ENCODE measurements at places on chromosomes 4 and X. TPM values are rescaled to one million over a fixed set of nuclear protein-coding genes. Genes with fewer than 3 reads are reported as not detected.

The ARMCX4 gene
- total RNA-seq, result 4.2 TPM

The NPFFR2 gene
- total RNA-seq, result not detected

The NAT8L gene
- total RNA-seq, result under 0.01 TPM

The NAP1L5 gene
- total RNA-seq, result 2.6 TPM

The KLHL34 gene
- total RNA-seq, result not detected

The ASB5 gene
- not detected for total RNA-seq

The ADH1C gene
- total RNA-seq, result not detected

The FABP2 gene
- not detected for total RNA-seq

The WFS1 gene
- total RNA-seq, result 107 TPM

The CSAG1 gene
- total RNA-seq, result not detected

The RBM46 gene
- not detected for total RNA-seq

The UGT2A3 gene
- not detected for total RNA-seq

The STATH gene
- not detected for total RNA-seq

The YY2 gene
- total RNA-seq, result 0.65 TPM

The ERVMER34-1 gene
- total RNA-seq, result not detected

DNA sequence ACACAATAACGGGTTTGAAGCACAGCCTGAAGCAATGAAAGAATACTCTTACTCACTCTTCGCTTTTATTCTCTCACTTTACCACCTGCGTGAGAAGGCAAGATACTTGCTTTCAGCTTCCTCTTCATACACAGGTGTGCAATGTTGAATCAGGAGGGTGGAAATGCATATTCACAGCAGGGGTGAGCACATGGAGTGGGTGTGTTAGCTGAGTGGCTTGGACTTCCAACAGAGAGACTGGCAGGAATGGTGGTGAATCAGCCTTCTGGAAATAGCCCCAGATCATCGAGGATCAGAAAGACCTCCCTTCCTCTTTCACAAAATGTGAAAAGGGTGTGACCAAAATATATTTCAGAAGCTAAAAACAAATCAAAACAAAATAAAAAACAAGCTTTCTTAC is 521.2 kb downstream of the STIM2 start:
- no peak for DNase-seq

DNA sequence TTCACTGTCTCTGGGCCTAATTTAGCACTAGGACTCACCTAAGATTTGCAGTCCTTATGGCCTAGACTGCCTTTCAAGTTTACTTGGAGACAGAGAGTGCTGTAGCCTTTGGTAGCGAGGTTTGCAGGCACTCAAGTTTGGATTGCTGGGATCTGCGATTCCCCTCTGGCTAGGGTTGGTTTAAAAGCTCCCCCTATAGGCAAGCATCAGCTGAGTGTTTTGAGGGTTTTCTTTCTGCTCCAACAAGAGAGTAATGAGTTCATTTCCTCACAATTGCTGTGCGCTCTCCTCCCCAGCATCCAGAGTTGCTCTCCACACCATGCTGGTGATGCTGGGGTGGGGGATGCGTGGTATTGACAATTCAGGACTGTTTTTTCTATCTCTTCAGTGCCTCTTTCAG is 206.9 kb downstream of the GLUD2 start:
- DNase-seq, result no peak

- no peak for DNase-seq
Measured at GRCh38 chrX:124325732-124326131, 6.7 kb upstream of the TEX13D start.

DNA sequence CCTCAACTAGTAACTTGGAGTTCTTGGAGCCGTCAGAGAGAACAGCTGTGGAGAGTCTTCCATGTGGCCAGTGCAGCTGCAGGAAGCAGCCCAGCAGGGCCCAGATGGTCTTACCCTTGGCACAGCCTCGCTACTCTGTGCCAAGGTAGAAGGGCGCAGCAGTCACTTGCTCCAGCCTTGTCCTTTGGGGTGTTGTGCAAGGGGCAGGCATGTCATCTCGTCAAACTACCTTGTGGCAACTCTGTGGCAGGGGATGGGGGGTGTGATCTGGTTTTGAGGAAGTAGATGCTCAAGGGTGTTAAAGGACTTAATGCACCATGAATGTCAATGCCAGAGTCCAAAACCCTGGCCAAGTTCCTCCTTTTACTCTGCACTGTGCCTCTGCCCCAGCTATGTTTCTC is 34.2 kb upstream of the TBC1D14 start:
- no peak for DNase-seq

GRCh38 chr4:151668689-151669402 is 92.0 kb downstream of the GATB start:
- DNase-seq, result no peak

- DNase-seq, result no peak
Measured at GRCh38 chr4:184384810-184385557, 89.4 kb downstream of the IRF2 start.

DNA sequence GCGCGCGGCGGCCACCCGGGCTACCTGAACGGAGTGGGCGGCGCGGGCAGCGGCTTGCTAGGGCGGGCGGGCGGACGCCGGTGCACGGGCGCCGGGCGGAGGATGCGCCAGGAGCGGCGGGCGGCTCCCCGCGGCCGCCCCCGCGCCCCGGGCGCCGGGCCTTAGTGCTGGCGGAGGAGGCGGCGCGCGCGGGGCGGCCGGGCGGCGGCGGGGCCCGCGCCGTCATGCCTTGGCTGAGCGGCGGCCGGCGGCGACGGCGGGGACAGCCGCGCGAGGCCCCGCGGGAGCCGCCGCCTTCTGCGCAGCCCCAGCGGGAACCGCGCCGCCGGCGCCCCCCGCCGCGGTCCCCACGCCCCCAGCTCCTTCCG is 48.2 kb downstream of the CLDN34 start:
- no peak for DNase-seq

- no peak for DNase-seq
Measured at GRCh38 chrX:123184866-123185276, 793 bp downstream of the GRIA3 start.

DNA sequence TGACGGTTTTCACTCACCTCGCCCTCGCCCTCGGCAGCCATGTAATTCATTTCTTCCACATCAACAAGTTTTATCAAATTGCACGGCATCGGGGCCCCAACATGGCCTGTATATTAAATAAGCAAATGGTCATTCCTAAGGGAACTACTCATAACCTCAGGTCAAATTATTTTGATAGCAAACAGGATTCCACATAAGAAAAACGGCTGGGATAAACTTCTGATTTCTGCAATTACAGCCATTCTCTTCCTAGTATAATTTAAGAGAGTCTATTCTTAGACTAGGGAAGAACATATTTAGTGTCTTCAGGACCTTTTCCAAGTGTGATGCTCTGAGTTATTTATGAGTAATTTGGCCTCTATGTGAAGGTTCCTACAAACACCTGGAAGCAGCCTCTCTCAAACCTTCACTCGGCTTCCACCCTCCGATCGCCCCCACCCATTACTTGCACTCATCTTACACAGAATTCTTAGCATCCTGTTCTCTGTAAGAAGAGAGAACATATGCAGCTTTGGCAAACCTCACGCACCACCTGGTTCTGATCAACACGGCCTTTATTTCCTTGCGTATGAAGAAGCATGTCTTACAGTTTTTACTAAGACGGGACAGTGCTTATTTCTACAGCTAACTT is 29.4 kb upstream of the CENPU start:
- DNase-seq, result no peak

GRCh38 chr4:174523025-174523693 is 871 bp upstream of the HPGD start:
- DNase-seq, result no peak

GRCh38 chr4:128635141-128635954 is 174.2 kb upstream of the JADE1 start:
- no peak for DNase-seq

GRCh38 chr4:40990236-40990898 is 224.0 kb downstream of the APBB2 start:
- DNase-seq, result peak; percentile 14

DNA sequence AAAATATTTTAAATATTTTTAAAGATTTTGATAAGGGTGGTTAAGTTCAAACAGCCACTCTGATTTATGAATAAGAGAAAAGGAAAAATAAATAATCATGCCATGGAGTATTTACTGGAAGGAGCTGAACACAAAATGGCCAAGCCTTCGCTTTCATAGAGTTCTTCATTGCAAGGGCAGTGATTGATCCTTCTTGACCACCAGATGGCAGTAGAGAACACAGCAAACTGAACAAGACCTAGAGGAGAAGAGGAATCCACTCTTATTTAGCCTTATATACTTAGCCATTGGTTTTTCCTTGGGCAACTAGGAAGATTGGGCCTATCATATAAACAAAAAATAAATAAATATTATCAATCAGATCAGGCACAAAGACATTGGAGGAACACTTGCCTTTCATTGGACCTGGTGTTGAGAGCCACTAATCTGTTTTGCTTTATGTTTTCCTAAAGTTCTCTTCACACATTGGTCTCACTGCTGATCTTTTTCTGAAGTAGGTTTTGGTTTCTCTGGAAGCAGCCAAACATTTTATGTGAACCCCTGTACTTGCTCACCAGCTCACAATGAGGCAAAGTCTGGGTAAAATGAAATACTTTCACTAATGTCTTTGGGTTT is 58.1 kb upstream of the PARM1 start:
- peak; percentile 78 for DNase-seq

- DNase-seq, result no peak
Measured at GRCh38 chrX:53265771-53266574, 15.4 kb downstream of the IQSEC2 start.

GRCh38 chr4:173280998-173281397 is 53.2 kb downstream of the HMGB2 start:
- no peak for DNase-seq

DNA sequence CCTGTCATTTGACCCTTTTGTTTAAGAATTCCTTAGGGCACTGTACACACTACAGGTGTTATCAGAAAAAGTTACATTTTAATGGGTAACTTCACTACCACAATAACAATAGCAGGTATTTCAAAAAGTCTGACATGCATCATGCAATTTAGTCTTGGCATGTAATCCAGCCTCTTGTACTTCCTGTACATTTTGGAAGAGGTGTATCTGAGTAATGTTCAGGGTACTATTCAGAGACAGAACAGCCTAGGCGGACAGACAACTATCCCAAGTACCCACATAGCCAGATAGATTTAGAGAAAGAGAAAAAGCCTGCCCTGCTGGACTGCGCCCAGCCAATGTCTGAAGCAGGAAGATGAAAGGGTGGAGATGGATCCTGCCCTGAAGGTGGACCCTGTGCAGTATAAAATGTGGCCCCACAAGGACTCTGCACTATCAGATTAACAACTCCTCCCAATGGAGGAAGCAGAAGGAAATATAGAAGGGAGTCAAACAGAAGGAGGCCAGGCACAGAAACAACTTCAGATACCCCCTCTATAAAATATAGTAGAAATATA is 8.5 kb downstream of the UGT2B7 start:
- no peak for DNase-seq

DNA sequence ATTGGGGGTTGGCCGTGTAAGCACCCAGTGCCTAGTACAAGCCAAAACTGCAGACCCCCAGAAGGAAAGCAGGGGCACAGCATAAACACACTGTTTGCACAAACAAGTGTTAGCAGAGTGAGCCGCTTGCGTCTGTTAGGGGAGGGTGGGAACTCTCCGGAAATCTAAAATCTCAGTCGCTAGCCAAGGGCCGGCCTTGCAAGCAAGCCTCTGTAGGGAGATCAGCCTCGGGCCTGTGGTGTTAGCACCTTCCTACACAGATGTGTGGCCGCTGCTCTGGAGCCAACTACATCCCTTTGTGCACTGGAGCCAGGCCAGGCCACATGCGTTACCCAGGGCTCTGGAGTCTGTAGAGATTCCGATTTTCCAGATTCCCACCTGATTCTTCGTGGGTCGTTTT is 67.1 kb downstream of the GPR143 start:
- no peak for DNase-seq

GRCh38 chr4:25913056-25913850 is 767 bp upstream of the SMIM20 start:
- DNase-seq, result peak; percentile 5

GRCh38 chr4:38071801-38072431 is 111.7 kb downstream of the PTTG2 start:
- peak; percentile 8 for DNase-seq

DNA sequence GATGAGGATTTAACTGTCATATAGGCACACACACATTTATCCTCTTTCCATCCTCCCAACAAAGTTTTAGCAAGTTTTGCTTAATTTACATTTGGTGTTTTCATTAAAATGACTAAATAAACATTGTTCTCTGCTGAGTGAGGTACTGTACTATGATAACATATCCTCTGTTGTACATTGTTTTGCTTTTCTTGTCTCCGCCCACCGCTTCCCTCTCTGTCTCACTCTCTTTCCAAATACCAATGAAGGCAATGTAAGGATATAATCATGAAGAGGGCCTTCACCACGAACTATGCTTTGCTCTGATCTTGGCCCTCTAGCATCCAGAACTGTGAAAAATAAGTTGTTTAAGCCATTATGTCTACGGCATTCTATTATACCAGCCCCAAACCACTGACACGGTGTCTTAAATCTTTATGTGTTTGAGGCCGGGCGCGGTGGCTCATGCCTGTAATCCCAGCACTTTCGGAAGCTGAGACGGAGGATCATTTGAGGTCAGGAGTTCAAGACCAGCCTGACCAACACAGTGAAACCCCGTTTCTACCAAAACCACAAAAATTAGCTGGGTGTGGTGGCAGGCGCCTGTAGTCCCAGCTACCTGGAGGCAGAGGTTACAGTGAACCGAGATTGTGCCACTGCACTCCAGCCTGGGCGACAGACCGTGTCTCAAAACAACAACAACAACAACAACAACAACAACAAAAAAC is 65.3 kb downstream of the HPRT1 start:
- peak; percentile 60 for DNase-seq

- DNase-seq, result no peak
Measured at GRCh38 chr4:45100956-45101818, 374.8 kb upstream of the GNPDA2 start.

DNA sequence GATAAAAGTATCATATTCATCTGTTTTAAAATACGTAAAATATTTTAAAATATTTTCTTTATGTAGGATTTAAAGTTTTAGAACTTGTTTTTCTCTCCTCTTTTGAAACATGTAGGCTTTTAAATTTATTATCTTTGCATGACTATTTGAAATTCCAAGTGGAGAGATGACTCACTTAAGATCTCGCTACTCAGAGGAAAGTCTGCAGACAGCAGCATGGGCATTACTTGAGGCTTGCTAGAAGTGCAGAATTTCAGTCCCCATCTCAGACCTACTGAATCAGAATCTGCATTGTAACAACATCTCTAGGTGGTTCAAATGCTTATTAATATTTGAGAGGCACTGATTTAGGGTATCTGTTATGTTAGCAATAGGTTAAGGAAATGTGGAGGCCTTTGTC is 225.7 kb upstream of the ARX start:
- DNase-seq, result no peak

- peak; percentile 46 for DNase-seq
Measured at GRCh38 chr4:146545102-146545501, 23.4 kb upstream of the SLC10A7 start.

DNA sequence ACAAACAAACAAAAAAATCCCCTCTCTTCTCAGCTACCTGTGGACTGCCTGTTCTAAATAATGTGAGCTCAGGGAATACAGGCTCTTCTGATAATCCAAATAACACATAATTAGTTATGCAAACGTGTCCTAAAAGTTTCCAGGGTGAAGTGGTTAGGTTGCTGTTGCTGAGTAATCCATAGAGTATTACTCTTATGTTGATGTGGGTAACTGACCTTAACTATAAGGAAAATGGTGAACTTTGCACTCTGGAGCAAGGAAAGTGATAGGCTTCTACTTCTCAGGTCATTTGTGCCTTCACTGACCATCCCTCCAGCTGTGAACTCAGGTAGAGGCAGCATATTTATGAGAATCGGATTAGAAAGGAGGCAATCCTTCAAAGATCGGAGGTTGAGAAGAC is 19.9 kb downstream of the MSN start:
- no peak for DNase-seq

Data from lung microvascular endothelial cell (primary cell).